ENCODE measurements at places on chromosomes 12 and 14.

DNA sequence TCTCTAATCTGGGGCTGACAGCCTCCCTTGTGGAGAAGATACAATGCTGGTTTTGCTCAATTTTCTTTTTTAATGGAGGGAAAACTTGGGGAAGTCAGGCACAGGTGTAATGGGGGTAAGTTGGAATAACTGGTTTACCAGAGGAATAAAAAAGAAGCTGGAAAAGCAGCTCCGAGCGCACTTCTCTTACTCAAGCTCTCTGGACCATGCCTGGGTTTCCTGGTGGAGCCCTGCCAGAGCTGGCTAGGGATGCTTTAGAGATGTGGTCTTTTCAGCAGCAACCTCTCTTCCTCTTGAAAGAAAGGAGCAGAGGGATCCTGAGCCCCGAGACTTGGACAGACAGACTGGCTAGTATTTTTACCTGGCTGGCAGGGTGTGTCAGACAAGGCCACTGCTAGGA is 3.9 kb upstream of the KCNA5 start:
- DNase-seq: no peak

DNA sequence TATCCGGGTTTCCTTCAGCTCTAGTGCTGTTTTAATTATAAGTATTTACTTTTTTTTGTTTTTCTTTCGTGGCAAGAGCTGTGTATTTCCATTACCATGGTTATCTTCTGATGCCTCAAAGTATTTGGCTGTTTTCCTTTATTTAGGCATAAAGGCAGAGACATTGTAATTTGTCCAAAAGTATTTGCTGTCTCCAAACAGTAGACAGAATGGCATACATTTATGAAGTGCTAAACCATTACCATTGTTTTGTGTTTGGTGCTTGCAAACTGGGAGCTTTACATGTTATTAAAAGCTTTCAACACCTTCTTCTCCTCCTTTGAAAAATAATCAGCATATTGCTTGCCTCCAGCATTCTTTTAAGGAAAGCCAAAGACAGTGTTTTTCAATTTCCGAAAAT is 46.3 kb downstream of the FLRT2 start:
- DNase-seq: no peak

GRCh38 chr12:122942637-122943036 is 23.6 kb downstream of the ABCB9 start:
- DNase-seq: no peak

GRCh38 chr12:19688532-19688931 is 249.2 kb downstream of the AEBP2 start:
- no peak for DNase-seq

- DNase-seq: no peak
Observed at GRCh38 chr12:89235189-89235993, 116.9 kb downstream of the DUSP6 start.

Measured in hematopoietic multipotent progenitor cell (in vitro differentiated cells).